Fibroblast of mammary gland (primary cell): ENCODE measurements at places on chromosomes 3 and 15.

DNA sequence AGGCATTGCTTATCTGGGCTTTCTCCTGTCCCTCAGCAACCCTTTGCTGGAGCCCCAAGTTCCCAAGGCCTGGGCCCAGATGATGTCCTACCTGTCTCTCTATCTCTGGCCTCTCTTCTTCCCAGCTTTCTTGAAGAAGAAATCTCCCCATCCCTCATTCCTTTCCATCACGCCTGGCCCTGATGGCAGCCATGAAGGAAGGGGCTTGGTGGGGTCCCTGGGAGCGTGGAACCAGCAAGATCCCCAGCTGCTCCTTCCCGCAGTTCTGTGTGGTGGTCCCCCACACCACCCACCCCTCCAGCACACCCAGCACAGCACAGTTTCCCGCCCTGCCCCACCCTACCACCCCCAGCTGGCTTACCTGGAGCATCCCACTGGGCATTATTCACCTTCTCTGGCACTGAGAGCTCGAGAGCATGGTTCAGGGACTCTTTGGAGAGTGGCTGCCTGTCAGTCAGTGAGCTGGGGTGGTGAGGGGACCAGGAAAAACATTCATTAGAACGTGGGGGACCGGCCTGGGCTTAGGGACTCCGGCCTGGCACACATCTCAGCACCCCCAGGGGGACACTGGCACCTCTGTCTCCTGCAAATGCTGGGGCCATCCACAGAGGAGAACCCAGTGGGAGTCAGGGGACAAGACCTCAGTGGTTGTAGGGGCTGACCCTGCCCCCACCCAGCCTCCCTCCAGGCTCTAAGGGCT lies 26.6 kb downstream of the ACSBG1 start:
- DNase-seq = no peak

DNA sequence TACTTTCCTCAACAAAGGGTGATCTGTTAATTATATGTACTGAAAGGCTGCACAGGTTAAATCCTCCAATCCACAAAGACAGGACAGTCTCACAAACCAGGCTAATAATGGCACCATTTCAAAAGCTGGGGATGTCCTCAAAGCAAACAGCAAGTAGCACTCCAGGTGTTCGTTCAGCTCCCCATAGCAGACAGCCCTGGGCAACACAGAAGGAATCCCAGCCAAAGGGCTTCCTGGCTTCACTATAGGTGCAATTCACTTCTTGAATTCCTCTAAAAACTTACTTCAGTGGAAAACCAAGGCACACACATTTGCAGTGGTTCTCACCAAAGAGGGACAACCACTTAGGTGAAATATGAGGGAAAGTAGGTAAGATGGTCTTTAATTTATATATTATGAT lies 166.7 kb downstream of the CTNNB1 start:
- no peak for DNase-seq

DNA sequence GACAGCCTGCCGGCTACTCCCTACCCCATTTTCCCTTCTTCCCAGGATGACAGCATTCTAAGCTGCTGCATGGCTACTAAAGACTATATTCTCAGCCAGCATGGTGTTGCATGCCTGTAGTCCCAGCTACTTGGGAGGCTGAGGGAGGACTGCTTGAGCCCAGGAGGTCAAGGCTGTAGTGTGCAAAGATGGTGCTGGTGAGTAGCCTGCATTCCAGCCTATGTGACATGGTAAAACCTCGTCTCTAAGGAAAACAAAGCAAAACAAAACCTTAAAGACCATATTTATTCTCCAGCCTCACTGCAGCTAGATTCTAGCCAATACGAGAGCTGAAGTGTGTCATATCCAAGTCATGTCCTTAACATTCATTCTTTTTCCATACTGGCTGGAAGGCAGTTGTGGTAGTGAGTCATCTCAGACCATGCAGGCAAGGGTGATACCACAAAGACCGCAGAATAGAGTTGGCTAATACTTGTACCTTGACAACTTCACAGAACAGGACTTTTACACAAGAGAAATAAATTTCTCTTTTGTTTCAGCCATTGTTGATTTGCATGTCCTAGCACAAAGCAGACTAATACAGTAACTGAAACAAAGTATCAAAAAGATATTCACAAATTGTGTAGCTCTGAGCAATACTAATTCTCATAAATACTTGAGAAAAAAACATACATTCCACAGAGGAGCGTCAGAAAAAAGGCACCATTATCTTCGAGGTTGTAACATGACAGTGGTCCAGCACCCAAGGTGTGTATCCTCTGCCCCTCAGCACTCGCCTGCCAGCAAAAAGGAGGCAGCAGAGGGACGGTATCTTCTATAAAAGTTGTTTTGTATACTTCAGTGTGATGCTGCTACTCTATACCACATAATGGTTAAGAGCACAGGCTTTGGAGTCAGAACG lies 14.8 kb downstream of the PBRM1 start:
- peak; percentile 100 for DNase-seq

DNA sequence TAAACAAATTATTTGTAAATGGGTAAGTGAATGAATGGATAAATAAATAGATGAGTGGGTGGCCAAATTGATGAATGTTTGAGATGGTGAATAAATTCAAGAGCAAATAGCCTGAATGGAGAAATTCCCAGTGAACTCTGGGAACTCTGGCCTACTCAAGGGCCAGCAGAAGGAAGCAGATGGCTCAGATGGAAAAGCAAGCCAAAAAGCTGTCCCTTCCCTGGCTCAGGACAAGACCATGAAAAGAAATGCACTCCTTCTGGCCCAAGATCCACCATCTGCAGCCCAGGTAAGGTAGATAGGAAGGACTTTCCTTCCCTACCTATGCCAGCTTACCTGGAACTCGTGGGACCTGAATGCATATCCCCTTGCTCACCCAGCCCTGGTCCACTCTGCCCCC lies 37.6 kb upstream of the CLDN18 start:
- DNase-seq = no peak

- DNase-seq = no peak
Measured at GRCh38 chr3:134956395-134956794, 161.3 kb downstream of the EPHB1 start.

DNA sequence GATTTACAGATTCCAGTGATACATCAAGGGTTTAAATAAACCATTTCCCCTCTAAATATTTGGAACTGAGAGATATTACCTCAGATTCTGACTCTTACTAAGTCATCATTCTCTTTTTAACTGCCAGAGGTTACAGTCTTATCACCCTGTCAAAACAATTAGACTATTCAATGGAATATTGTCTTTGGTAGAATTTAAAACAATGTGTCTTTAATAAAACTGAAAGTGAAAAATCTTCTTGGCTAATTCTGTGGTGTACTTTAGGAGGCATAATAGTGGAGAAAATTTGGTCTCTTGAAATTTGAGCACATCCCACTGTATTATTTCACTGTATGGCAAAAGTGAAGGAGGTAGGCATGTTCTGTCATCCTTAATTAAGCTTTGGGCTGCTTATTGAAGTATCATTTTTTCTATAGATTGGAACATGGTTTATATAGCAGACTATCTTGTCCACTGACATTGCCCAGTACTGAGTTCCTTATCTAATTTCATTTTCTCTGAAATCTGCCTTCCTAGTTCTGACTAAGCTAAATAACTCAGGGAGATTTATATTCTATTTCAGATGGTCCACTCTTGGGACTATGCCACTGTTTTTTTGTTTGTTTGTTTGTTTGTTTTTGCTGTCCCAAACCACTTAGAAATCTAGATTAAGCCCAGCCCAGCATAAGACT lies 48.0 kb upstream of the UTS2B start:
- DNase-seq = no peak

DNA sequence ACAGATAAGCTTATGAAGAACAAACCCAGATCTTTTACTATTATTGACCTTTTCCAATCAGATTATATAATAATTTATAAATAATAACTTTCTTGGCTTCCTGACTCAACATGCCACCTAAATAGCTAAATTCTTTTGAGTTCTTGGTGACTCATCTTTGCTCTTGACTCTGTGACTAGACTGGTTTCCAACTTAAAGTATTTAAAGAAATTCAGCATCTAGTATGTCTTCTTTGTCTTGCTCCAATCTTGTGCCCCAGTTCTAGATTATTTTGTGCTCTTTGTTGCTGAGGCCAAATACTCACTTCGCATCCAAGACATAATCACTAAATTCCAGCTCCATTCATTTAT lies 483.2 kb upstream of the TBL1XR1 start:
- DNase-seq = peak; percentile 48

GRCh38 chr3:140521751-140522445 lies 156.0 kb upstream of the TRIM42 start:
- no peak for DNase-seq

- no peak for DNase-seq
Measured at GRCh38 chr3:19473971-19474580, 325.8 kb downstream of the KCNH8 start.

- DNase-seq = peak; percentile 60
Measured at GRCh38 chr3:197854596-197855343, 63.7 kb downstream of the LRCH3 start.

DNA sequence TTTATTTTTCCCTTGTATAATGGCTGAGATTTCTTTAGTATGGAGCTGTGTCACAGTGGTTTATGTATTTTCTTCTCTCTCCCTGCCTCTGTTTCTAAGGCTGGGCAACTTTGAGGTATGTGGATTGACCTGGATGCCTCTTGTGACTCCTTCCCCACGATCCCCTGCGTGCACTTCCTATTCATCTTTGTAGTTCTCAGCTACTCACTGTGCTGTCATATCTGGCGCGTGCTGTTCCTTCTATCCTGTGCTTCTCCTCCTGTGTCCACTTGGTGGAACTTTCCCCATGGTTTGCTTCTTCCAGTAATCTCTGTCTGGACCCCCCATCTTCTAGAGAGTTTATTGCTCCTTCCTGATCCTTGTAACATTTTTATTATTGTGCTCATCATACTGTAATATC lies 97.3 kb downstream of the AKAP13 start:
- peak; percentile 85 for DNase-seq

GRCh38 chr15:74134387-74135027 lies 4.1 kb downstream of the ISLR2 start:
- no peak for DNase-seq

GRCh38 chr15:40937762-40938535 lies 8.8 kb downstream of the DLL4 start:
- DNase-seq = no peak

DNA sequence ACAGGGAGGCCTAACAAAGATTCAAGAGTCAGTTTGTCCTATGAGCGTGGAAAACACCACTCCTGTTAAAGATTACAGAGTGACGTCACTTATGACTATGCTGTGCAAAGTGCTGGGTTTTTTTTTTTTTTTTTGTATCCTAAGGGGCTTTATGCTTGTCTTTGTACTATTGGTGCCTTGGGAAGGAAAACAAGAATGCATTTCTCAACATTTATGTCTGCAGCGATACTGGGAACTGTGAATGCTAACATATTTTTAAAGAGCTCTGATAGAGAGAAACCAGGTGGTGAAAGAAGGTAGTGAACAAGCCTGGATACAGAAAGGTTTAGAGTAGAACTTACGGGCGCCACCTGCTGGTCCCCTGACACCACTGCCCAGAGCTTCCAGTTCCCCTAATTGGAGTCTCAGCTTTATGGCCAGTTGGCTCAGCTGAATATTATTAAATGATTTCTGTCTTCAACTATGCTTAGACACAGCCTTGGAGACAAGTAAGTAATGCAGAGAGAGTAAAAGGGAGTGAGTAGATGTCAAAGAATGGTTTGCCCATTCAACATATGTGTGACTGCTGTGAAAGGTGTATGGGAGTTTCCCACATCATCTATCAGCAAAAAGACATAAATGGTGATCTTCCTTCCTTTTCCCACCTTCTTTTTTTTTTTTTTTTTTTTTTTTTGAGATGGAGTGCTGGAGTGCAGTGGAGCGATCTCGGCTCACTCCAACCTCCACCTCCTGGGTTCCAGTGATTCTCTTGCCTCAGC lies 807.9 kb upstream of the CFAP20DC start:
- DNase-seq = peak; percentile 84

- no peak for DNase-seq
Measured at GRCh38 chr15:27179789-27180188, 208.8 kb downstream of the GABRG3 start.

- peak; percentile 10 for DNase-seq
Measured at GRCh38 chr15:50415752-50416404, 8.3 kb upstream of the USP8 start.

DNA sequence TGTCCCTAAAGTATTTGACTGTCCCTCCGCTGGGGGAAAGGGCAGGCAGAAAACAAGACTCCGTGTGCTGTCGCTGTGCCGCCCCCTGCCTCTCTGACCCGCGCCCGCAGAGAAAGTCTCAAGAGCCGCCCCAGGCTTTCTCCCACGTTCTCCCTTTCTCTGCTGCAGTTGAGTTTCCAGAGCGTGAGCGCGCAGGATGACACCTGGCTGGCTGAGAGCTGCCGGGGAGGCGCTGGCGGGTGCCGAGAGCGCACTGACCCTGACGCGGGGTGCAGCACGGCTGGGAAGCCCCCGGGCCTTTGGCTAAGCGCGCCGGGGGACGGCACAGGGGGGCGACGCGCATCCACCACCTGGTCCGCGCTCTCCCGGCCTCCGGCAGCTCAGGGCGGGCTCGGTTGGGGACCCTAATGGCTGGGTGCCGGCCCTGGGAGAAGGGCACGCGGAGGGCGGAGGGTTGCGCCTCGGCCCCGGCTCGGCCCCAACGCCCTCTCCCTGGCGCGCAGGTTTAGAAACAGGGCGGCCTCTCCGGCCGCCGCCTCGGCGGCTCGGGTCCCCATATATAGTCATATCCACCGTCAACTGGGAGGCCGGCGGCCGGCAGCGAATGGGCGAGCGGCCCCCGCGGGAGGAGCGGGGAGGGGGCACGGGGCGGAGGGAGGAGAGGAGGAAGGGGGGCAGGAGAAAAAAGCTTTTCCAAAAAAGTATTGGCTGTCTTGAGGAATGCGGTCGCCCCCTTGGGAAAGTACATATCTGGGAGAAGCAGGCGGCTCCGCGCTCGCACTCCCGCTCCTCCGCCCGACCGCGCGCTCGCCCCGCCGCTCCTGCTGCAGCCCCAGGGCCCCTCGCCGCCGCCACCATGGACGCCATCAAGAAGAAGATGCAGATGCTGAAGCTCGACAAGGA lies at the start of gene TPM1:
TSS of gene TPM1 (plus strand) at position 774 of the 903 bp plus-strand sequence. CDS start at position 857, 83 bp downstream.
- DNase-seq = peak; percentile 54

DNA sequence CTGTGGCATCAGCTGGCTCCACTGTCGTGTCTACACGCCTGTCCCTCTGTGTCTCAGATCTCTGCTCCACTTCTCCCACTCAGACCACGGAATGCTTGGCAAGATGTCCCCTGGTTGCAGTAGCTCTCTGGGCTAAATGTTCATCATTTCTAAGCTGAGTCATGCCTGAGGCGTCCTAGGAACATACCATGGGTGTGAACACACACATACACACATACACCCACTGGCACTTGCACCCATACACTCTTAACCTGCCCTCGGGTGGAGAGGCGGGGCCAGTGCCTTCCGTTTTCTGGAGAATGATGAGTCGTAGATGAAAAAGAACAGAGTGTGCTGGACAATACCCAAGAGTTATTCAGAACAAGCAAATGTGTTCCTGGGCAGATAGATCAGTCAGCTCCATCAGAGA lies 72.4 kb downstream of the SENP2 start:
- peak; percentile 99 for DNase-seq

- DNase-seq = peak; percentile 73
Measured at GRCh38 chr15:96326328-96327154, 4.0 kb upstream of the NR2F2 start.

DNA sequence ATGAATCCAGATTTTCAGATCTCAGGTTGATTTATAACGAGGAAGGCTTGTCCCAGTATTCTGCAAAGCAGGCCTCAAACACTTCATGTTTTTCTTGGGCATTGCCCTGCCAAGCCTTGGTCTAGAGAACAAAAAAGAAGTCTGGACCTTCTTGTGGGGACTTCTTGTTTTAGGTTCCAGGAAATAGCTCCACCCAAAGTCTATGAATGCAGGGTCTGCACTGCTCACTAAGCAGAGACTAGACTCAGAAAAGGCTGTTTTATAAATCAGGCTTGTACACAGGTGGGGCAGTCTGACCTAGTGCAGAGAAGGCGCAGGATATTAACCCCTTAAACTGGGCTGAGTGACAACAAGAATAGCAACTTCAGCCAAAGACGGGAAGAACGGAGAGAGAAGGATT lies 44.3 kb downstream of the GLB1 start:
- no peak for DNase-seq
